ENCODE measurements at places on chromosomes 6 and 20. TPM values are rescaled to one million over a fixed set of nuclear protein-coding genes. Genes with fewer than 3 reads are reported as not detected.

CD83 gene
- 13.8 TPM for total RNA-seq

PNLDC1 gene
- not detected for total RNA-seq

EEF1E1 gene
- 71.2 TPM for total RNA-seq

ADGRF4 gene
- not detected for total RNA-seq

SLC44A4 gene
- total RNA-seq: not detected

UBD gene
- total RNA-seq: 0.31 TPM

OR12D3 gene
- not detected for total RNA-seq
